ENCODE measurements at places on chromosomes 5 and 9.

DNA sequence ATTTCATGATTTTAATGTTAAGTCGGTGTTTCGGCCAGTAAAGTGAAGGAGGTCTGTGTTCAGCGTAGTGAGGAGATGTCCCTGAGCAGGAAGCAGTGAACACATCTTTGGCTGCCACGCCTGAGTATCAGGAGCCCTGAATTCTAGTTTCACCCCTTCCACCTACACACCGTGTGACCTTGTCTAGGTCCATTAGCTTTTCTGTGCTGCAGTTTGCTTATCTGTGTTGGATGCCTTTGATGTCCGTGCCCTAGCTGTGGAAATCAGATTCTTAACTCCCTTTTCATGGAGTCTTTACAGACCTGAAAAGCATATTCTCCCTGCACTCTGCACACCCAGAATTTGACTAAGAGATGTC is 601 bp downstream of the FBXO38 start:
- DNase-seq = no peak

GRCh38 chr9:21477466-21477865 is 4.6 kb downstream of the IFNE start:
- no peak for DNase-seq

GRCh38 chr5:39577529-39577928 is 152.7 kb upstream of the DAB2 start:
- no peak for DNase-seq

GRCh38 chr9:112531666-112532282 is 45.1 kb downstream of the KIAA1958 start:
- DNase-seq = no peak

DNA sequence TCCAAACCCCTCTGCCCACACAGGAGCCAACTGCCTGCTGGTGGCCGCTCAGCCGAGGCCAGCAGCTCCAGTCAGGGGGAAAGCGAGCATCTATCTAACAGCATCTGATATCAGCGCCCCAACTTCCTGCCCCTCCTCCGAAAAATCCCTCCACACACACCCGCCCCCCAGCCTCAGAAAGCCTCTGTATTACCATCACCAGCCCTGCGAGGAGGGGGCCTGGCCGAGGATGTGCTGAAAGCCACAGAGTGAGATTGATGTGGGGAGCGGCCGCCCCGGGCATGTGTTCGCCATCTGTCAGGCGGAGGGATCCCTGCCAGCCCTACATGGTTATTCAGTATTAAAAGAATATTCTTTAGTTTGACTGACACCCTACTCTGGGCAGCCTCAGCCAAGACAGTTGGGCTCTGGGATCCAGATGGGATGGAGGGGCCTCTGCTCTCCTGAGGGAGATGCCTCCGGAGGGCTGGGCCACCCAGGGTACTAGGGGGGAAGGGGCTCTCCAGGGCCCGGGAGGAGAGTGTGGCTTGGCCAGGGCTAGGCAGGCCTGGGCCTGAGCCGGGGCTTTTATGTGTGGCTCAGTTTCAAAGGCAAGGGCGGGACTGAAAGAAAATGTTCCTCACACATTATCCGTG is 98.0 kb downstream of the HSD17B3 start:
- DNase-seq = no peak

DNA sequence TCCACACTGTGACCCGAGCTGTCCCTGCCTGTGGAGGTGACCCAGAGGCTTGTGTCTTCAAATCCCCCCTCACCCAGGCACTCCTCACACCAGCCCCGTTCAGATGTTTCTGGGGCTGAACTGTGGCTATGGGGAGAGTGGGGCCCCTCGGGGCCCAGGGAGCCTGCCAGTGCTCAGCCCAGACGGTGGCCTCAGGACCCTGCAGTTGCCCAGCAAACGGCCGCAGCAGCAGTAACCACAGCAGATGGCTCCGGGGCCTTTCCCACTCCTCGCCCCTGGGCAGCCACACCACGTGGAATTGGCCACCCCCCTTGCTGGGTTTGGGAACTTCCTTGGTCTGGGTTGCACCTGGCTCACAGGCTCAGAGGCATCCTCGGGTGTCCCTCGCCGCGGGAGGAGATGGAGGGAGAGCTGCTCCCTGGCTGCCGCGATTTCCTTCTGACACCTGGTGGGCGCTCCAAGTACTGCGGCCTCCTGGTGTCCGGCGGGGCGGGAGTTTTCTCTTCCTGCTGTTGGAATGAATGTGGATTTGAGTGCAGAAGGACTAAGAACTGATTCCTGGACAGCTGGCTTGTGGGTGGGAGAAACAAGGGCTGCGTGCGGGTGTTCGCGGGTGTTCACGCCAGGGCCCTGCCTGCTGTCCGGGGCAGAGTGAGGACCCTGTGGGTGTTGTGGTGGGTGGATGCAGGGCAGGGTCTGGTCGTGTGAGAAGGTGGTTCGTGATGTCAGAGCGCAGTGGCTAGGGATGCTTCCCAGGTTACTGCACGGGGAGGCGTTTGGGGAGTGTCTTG is 97.5 kb downstream of the COL5A1 start:
- DNase-seq = no peak
